ENCODE measurements at places on chromosomes 5 and 9.

DNA sequence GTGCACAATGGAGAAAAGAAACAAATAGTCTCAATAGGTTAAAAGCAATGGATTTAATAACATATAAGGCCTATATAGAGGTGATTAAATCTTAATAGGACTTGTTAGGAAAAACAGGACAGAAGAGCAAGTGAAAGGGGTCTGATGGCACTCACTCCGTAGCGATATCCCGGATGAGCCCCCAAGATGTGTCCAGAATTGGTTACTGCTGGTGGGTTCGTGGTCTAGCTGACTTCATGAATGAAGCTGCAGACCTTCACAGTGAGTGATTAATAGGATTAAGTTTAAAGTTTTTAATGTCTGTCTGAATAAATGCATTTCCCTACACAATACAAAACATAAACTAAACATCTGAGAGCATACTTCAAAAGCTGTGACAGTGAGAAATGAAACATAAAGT is 110.4 kb upstream of the FAM174A start:
- no peak for DNase-seq

GRCh38 chr9:22316645-22317044 is 130.0 kb upstream of the DMRTA1 start:
- DNase-seq = no peak

GRCh38 chr5:135547590-135548254 is 12.0 kb upstream of the NEUROG1 start:
- no peak for DNase-seq

- DNase-seq = no peak
These were observed 58.4 kb downstream of the DAPK1 start for GRCh38 chr9:87556039-87556438.

DNA sequence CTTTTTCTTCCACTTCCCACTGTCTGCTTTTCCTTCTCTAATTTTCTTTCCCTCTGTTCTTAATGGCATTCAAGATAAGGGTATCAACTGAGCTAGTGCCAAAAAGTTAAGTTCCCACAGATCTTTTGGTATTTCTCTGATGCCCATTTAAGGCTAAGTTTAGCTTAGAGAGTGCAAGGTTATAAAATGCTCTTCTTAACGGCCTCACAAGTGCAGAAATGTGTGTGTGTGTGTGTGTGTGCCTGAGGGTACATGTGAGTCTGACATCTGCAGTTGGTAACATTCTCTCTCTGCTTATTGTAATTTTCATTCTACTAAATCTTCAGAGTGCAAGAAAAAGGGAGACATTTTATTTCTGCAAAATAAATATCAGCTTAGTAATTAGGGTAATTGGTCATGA is 24.2 kb downstream of the FBN2 start:
- DNase-seq = no peak

- DNase-seq = no peak
These were observed 575.0 kb downstream of the CHSY3 start for GRCh38 chr5:130479045-130479804.

DNA sequence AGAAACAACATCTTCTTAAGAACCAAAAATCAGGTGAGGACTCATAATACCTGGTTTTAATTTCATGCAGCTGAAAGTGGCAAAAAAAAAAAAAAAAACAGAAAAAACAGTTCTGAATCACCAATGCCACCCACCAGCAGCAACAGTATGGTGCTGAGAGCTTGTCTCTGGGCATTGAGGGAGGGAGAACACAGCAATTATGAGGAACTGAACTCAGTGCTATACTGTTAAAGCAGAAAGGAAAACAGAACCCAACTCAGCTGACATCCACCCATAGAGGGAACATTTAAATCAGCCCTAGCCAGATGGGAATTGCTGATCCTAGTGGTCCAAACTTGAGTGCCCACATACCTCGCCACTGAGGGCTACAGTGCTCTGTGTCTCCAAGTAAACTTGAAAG is 657.9 kb downstream of the ACTL7B start:
- no peak for DNase-seq

DNA sequence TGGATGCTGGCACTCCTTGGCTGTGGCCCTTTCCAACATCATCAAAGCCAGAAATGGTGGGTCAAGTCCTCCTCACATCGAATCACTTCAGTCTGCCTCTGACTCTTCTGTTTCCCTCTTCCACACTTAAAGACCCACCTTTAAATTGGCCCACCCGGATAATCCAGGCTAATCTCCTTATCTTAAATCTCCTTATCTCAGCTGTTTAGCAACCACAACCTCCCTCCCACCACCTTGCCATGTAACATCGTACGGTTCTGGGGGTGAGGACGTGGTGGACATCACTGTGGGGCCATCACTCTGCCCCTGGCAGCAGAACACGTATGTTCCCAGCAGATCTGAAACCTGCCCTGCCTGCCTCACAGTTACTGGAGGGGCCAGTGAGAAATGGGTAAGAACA is 11.5 kb downstream of the IGFBPL1 start:
- DNase-seq = no peak

GRCh38 chr9:20319641-20320337 is 302.5 kb downstream of the MLLT3 start:
- no peak for DNase-seq

DNA sequence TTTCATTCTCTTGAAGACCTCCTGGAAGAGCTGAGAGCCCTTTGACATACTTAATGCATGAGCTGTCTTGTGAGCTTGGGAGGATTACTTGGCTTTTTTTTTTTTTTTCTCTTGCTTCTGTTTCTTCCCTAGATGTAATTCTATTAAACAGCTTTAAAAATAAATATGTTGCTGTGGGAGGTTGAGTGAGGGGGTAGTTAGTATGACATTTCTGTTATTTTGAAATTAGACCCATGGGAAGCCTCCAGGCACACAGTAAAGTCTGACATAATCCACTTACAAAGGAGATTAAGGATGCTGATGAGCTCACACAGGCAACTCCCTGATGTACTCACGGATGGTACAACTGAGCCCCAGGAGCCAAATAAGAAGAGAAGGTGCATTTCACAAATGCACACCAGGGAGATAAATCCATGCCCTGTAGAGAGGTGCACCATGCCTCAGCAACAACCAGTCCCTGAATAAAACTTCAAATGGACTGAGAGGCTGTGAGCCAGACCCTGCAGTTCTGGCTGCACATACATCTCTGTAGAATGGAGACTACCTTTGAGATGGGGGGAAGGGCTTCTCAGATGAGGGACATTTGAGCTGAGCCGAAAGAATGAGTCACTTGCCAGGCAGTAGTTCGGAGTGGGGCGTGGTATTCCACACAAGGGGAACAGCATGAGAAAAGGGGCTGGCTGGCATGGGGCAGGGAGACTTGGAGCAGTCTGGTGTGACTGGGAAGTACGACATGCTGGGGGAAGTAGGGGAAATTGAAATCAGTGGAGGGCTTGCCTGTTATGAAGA is 68.7 kb downstream of the ACTL7B start:
- no peak for DNase-seq

- DNase-seq = no peak
These were observed 28.3 kb downstream of the RASGRF2 start for GRCh38 chr5:80988419-80988935.

- no peak for DNase-seq
These were observed 116.4 kb downstream of the GADD45G start for GRCh38 chr9:89721176-89721700.

DNA sequence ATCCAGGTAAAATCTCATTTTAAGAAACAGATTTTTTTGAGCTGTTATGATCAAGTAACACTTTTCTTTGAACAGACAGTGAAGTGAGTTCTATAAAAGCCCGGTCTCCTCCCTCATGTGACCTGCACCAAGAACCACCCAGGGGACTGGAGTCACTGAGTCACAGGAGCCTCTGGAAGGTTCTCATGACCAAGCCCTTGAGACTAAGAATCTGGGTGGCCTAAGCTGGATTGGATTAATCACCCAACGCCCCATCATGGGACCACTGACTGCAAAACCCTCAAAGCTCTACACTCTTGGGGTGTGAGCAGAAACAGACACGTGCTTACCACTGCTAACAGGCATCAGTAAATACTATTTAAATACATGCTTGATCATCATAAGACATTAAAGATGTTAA is 48.4 kb downstream of the SECISBP2 start:
- DNase-seq = no peak

DNA sequence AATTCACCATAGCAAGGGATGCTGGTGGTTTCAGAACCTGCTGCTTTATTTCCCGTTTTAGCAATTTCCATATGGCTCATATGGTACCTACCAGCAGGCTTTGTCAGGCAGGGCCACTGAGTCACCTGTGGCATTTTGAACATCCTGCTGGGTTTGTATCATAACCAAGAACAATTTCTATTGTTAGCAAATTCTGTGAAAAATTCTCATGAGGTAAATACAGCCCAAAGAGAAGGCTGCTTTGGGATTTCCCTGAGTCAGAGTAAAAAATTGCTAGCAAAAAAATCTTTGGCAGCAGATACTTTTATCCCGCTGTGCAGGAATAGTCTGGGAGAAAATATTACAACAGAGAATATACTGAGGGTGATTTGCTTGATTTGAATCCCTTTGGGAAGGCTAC is 52.7 kb downstream of the PRR16 start:
- no peak for DNase-seq

GRCh38 chr5:134034326-134034725 is 29.6 kb upstream of the VDAC1 start:
- DNase-seq = no peak

- DNase-seq = no peak
These were observed 9.1 kb upstream of the C1QTNF2 start for GRCh38 chr5:160379511-160379910.

DNA sequence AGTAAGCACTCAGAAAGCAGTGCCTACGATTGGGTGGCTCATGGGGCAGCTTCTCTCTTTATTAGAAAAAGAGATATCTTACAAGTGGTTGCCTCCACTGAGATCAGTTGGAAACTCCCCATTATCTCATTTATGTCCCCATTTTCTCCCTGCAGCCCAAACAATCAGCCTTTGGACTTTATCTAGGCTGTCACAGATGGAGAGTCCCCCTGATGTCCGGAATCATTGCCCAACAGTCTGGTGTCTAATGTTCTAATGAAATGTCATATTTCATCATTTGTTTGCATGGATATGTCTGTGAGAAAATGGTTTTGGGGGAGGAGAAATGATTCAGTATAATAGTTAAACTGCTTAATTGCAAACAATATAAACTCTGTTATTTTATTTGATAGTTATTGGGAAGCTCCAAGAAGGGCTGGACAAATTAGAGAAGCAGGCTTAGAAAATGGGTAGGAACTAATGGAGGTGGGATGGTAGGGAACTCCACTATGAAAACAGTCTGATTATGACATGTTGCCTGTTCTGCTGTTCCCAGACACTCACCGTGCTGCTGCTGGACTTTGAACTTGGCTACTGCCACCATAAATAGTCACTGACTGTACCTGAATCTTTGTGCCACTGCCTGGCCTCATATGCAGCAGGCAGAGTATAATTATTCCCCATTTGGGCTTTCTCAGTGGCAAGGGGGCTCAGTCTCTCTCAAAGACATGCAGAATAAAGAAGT is 38.3 kb upstream of the SMAD5 start:
- DNase-seq = no peak
